Keratinocyte (primary cell): ENCODE measurements at places on chromosomes 13 and 19. TPM values are rescaled to one million over a fixed set of nuclear protein-coding genes. Genes with fewer than 3 reads are reported as not detected.
A peak's percentile ranks its signal among the peaks of the same experiment; 100 is the strongest.

DNA sequence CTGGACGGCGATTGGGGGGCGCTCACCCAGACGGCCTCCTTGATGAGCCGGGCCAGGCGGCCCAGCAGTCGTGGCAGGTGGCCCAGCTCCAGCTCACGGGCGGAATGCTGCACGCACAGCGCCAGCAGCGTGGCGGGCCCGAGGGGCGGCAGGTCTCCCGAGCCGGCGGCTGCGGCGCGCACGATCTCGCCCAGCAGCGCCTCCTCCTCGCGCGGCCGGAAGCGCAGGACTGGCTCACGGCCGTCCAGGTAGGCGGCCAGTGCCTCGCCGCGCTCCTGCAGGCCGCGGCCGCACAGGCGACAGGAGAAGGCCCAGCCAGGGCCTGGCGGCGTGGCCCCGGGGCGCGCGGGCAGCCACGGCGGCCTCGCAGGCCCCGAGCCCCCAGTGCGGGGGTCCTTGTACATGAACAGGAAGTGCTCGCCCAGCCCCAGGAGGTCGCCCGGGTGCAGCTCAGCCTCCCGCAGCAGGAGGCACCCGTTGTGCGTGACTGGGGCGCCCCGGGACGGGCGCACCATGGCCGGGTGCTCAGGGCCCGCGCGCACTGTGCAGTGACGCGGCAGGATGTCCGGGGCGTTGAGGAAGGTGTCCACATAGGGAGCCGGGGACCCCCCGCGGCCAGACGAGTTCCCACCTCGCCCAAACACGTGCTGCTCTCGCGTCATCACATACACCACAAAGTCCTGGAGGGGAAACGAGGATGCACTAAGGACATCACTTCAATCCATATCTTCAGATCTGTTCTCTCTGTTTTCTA is 9.6 kb upstream of the MAMSTR start:
- no peak for DNase-seq

- peak; percentile 48 for DNase-seq
Observed at GRCh38 chr19:48752496-48753365, at the start of gene FUT1. TSS of gene FUT1 (minus strand) at chr19:48752641. CDS start at chr19:48751281, 1,360 bp downstream.

- peak; percentile 2 for DNase-seq
Observed at GRCh38 chr13:44660050-44660449, 83.9 kb upstream of the TSC22D1 start.

The SYNGR4 gene
- polyA plus RNA-seq = not detected in 3 replicates
